Colonic mucosa (tissue), 4 donors: ENCODE measurements at places on chromosomes 11 and 22. TPM values are rescaled to one million over a fixed set of nuclear protein-coding genes. Genes with fewer than 3 reads are reported as not detected.

GSTT2B gene
- total RNA-seq, result 2.7 TPM

APOBEC3B gene
- 18.9 TPM for total RNA-seq

TYMP gene
- total RNA-seq, result 28.0 TPM

TPBGL gene
- total RNA-seq, result 0.15 TPM

SLC1A2 gene
- total RNA-seq, result 0.13 TPM

OR56A1 gene
- not detected for total RNA-seq

AIFM3 gene
- total RNA-seq, result 76.9 TPM

RAC2 gene
- 27.6 TPM for total RNA-seq

CDPF1 gene
- total RNA-seq, result 11.2 TPM

SERHL2 gene
- total RNA-seq, result 1.7 TPM

OR5B12 gene
- not detected for total RNA-seq

PIWIL4 gene
- 6.7 TPM for total RNA-seq

ARHGAP20 gene
- total RNA-seq, result 1.3 TPM

CD44 gene
- 171 TPM for total RNA-seq

GPHA2 gene
- not detected for total RNA-seq
